ENCODE measurements at places on chromosomes 3 and 15.

- no peak for DNase-seq
Observed at GRCh38 chr3:177465257-177465642, 268.0 kb upstream of the TBL1XR1 start.

DNA sequence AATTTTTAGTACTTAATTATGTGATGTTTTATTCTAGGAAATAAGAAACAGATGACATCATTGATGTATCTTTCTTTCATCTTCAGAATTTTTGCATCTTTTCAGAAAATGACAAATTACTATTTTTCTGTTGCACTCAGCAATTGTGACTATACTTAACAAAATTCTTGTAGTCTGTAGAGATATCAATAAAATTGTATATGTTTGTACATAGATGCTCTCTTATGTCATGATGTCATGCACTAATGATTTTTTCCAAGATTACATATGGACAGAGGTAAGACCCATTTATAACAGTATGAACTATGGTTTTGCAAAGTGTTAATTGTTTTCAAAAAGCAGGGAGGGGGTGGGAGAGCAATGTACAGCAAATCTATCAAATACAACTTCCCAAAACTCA is 121.2 kb downstream of the POLQ start:
- no peak for DNase-seq

- no peak for DNase-seq
Observed at GRCh38 chr3:151213151-151213550, 10.1 kb upstream of the GPR171 start.

- DNase-seq: no peak
Observed at GRCh38 chr3:129531699-129532098, 3.3 kb downstream of the RHO start.

- DNase-seq: no peak
Observed at GRCh38 chr3:31733234-31733667, 200.5 kb downstream of the STT3B start.

DNA sequence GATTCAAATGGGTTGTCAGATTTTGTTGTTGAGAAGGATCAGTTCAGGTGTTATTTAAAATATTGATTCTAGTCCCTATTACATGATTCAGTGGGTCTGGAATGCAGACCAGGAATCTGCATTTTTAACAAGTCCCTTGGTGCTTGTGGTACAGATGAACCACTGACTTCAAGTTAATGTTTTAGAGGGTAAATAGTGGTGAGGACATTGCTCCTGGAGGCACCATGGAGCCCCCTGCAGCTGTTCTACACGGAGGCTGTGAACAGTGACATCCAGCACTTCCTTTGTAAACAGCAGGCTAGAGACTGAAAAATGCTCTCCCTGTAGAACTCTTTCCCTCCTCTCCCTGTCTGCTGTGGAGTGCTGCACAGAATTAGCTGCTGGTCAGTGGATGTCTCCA is 4.8 kb upstream of the FSIP1 start:
- DNase-seq: no peak

DNA sequence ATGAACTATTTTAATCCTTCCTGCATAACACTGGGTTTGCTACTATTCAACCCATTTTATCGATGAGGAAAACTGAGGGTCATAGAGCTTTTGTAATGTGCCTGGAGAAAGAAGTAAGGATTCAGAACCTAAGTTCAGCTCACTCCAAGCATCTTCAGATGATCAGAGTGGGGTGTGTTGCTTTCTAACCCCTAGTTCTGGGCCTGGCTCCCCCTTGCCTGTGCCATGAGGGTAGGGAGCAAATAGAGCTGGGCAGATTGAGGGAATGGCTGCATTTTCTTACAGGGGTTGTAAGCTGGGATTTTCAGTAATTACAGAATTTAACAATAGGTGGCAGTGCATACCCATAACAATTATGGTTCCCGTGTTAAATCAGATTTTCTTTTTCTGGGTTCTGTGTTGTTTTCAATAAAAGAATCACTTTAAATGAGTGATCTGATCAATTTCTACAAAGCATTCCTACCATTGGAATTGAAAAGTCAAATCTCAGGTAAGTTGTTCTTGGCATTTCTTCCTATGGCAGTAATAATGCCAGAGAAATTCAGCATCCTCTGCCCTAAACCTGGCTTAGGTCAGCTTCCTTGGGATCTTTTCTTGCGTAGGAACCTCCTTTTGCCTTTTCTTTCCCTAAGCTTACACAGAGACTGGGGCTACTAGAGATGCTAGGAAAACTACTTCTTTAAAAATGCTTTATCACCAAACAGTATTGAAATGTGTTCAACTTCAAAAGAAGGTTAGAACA is 103.8 kb upstream of the IL12A start:
- DNase-seq: no peak

GRCh38 chr3:120742849-120743365 is 363 bp downstream of the GTF2E1 start:
- no peak for DNase-seq

- DNase-seq: no peak
Observed at GRCh38 chr3:72282918-72283317, 498.0 kb upstream of the PROK2 start.

- no peak for DNase-seq
Observed at GRCh38 chr3:155519078-155519477, 225.6 kb upstream of the STRIT1 start.

DNA sequence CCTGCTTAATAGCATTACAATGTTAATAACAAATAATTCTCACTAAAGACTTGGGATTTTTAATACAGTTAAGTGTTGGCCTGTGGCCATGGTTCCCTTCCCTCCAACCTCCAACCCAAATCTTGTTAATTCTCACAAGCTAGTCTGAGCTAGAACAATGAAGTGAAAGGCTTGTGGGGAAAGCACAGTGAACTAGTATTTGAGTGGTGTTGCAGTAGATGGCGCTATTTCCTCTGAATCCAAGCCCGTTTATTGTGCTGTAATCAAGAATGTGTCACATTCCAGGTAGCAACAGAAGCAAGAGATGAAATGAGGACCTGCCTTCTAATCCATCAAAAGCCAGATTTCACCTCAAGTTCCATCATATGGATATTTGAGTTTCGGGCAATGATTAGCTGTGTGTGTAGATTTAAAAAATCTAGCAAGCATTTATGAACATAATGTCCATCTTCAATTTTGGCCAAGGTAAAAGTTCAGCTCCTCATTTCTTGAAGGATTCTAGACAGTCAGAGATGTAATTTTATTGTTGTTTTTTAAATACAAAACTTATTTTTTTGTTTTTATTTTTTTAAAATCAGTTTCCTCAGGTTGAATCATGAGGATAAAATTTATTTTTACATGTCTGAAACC is 160.7 kb downstream of the SQOR start:
- DNase-seq: no peak

DNA sequence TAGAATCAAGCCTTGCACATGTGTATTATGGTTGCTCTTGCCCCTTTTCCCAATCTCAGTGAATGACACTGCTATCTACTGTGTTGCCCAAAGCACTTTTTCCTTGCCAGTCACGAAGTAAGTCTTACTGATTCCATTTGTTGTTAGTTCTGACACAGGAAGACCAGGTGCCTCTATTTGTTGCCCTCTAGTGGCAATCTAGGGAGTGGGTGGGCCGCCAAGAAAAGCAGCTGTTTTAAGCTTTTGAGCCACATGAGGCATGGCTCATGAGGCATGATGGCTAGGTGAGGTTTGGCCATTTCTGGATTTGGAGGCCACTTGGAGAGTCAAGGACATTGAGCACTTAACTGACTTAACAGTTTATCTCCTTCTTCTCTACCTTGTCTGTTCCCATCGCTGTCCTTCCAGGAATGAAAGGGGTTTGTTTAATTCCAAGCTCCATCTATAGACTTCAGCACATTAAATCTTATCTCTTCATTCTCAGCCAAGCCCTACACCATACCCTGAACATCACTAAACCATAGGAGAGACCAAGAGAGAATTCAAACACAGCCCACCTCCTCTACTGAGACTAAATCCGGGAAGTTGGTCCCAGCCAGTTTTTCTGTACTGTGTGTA is 103.1 kb downstream of the HCN4 start:
- DNase-seq: peak; percentile 58

DNA sequence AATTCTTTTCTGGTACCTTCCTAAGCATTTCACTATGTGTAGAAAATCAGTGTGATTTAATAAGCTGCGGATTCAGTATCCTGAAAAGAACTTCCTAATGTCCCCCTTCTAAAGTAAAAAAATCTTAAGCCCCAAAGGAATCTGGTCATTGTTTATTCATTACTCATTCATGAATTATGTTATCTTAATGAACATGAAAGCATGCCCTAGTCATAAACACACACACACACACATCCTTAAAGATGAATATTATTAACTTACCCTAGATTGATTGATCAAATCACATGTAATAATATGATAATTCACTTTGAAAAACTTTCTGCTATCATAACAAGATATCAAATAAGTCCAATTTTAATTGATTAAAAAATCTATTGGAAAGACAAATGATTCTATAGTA is 96.4 kb upstream of the BFSP2 start:
- DNase-seq: no peak

GRCh38 chr15:41792000-41792637 is 17.8 kb downstream of the MAPKBP1 start:
- DNase-seq: no peak

- no peak for DNase-seq
Observed at GRCh38 chr3:19331931-19332330, 183.6 kb downstream of the KCNH8 start.

DNA sequence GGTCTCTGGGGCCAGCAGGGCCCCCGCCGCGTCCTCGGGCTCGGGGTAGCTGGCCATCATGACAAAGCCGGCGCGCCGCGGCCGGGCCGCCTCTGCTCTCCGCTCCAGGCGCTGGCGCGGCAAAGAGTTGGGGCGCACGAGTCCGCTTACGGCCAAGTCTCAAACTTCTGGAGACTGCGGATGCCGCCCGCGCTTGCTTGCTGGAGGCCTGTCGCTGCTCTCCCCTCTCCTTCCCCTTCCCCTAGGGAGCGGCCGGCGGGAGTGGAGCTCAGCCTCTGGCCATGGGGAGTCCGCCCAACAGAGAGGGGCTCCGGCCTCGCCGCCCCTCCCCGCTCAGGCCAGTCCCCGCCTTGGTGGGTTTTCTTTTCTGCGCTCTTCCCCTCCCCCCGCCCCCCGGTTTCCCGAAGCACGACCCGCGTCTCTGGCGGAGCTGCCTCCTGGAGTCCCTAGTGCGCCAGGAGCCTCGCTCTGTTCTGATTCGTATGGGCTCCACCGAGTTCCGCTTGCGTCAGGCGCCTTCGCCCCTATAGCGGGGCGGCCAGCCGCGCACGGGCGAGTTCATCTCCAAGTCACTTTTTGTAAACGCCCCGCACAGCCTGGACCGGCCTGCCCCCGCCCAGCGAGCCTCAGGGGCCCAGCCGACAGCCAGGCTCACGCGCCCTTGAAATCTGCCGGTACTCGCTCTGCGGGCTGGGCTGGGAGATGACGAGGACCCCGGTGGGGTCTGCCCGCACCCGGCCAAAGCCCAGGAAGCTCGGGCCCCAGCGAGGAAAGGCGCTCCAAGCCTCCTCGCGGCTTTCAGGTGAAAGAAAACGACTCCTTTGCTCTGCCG is at the start of the genes FOXL2 and FOXL2NB:
TSS of gene FOXL2 (minus strand) at position 475 of the 832 bp plus-strand sequence. CDS start at position 60, 415 bp downstream.
TSS of gene FOXL2NB (plus strand) at position 555 of the 832 bp plus-strand sequence. CDS start at position 703, 148 bp downstream.
- DNase-seq: peak; percentile 66

GRCh38 chr3:70315021-70315420 is 2.6 kb upstream of the MDFIC2 start:
- DNase-seq: no peak

All from right forelimb (tissue), 1 donor.